ENCODE measurements at places on chromosomes 16 and 17. TPM values are rescaled to one million over a fixed set of nuclear protein-coding genes. Genes with fewer than 3 reads are reported as not detected.

Gene MT1H
- 1.1 TPM for total RNA-seq

Gene ZP2
- 0.20 TPM for total RNA-seq

Gene CCL1
- total RNA-seq = not detected

Gene WSCD1
- 28.3 TPM for total RNA-seq

DNA sequence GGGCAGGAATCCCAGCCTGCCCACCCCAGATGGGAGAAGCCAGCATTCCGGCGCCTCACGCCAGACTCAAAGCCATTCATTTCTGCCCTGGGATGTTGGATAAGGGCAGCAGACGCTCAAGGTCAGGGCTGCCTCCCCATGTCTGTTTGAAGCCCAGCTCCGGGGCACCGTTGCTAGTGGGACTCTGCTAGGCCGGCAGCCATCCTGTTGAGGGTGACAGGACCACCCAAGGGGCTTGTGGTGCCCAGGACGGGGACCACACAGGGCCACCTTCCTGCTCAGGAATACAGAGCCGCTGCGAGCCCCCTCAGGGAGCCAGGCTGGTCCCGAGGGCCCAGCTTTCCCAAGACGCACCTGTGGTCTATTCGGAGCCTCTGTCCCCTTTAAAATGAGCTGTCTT, 101.7 kb upstream of the CREBBP start:
- peaks cover 21% of the 10 kb centered on the region for H3K4me1 ChIP-seq
- peaks cover 83% of the 10 kb centered on the region for H3K36me3 ChIP-seq
- H3K27ac ChIP-seq = no peak overlapping the region

GRCh38 chr16:66928702-66929388, 3.5 kb upstream of the RRAD start:
- DNase-seq = no peak
- no peak overlapping the region for H3K27ac ChIP-seq
- no peak overlapping the region for H3K4me3 ChIP-seq
- peaks cover 50% of the 10 kb centered on the region for H3K4me1 ChIP-seq
- H3K27me3 ChIP-seq = peaks cover 23% of the 10 kb centered on the region
- H3K36me3 ChIP-seq = peaks cover 23% of the 10 kb centered on the region

GRCh38 chr16:66905633-66906539, 12.8 kb downstream of the CDH16 start:
- no peak overlapping the region for H3K27ac ChIP-seq
- no peaks in the 10 kb centered on the region for H3K36me3 ChIP-seq
- H3K4me3 ChIP-seq = no peak overlapping the region
- DNase-seq = no peak
- H3K27me3 ChIP-seq = no peaks in the 10 kb centered on the region
- peaks cover 21% of the 10 kb centered on the region for H3K4me1 ChIP-seq

DNA sequence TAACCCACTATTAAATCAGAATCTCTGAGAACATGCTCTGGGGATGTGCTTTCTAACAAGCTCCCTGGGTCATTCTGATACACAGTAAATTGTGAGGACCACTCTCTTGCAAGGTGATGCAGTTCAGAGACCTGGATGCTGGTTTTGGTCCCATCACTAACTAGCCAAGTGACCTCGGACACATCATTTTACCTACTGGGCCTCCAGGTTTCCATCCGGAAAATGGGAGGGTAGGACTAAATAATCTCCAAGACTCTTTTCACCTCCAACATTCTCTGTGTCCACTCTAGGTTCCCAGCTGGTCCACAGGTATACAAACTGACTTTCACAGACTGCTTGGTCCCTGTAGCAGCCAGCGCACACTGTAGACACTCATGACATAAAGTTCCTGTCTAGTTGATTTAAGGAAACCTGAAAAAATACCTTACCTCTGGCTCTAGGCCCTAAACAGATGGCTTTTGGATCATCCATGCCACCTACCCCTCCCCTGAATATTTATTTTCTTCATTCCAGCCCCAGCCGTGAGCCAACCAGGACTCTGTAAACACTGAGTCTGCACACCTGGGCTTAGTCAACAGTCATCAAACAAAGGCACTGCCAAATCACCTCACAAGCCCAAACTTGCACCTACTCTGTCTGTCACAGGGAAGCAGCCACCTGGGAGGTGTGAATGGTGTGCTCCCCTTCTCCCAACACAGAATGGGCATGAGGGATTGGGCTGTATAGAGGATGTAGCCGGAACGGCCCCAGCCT, 51.3 kb upstream of the MRPS23 start:
- no peak overlapping the region for H3K4me3 ChIP-seq
- no peaks in the 10 kb centered on the region for H3K27me3 ChIP-seq
- no peak overlapping the region for H3K27ac ChIP-seq
- H3K36me3 ChIP-seq = peaks cover 8% of the 10 kb centered on the region
- no peak for DNase-seq
- H3K4me1 ChIP-seq = peaks cover 72% of the 10 kb centered on the region

Data from spinal cord (tissue), 10 donors.